ENCODE measurements at places on chromosomes 5 and 9.

DNA sequence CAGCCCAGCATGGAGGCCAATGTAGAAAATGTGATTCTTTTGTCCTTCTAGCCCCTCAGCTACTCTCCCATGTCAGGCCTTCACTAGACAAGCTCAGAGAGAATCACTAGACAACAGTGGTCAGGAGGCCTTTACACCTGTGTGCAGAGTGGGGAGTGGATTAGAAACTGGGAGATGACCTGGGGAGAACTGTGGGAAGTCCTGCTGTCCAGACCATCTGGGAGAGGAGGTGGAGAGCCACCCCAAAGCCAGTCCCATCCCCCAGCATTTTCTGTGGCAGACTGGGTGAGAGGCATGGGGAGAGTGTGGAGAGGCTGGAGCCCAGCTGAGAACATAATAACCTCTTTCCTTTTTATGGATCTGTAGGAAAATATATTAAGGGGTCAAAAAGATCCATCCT lies 452.0 kb upstream of the DMAC1 start:
- DNase-seq: no peak

DNA sequence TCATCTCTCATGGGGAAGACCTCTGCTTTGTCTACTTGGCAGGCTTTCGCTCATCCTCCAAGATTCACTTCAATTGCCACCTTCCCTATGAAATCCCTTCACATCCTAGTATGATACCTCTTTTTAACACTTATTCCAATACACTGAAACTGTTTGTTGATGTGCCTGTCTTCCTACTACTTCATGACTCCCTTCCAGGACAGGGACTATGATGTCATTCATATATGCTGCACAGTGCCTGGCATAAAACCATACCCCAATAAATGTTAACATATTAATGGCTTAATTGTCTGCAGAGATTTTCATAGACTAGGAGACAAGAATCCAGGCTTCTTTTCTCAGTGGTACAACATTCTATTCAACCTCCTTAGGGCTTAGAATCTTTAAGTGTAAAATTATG lies 215.5 kb downstream of the ZNF608 start:
- DNase-seq: no peak

DNA sequence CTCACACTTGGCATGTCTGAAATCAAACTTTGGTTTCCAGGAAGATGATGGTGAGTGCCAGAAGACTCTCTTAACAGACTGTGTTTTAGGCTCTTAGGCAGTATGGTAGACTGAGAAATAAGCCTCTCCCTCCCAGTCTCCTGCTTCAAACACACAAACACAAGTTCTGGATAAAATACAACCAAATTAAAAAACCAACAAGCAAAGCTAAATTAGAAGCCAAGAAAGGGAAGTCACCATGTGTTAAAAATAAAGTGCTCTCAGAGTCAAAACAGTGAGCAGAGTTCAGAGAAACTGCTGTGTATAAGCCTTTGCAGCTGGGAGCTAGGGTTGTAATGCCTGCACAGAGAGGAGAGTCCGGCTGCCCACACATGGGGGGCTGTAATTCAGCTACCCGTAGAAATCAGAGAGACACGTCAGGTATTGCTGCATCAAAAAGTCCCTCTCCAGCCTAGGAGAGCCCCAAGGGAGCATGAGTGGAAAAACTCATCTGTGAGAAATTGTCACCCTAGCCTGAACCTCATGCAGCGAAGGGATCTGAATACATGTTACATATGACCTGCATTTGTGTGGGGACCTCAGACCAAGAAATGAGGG lies 62.6 kb downstream of the ANGPTL2 start:
- DNase-seq: no peak

DNA sequence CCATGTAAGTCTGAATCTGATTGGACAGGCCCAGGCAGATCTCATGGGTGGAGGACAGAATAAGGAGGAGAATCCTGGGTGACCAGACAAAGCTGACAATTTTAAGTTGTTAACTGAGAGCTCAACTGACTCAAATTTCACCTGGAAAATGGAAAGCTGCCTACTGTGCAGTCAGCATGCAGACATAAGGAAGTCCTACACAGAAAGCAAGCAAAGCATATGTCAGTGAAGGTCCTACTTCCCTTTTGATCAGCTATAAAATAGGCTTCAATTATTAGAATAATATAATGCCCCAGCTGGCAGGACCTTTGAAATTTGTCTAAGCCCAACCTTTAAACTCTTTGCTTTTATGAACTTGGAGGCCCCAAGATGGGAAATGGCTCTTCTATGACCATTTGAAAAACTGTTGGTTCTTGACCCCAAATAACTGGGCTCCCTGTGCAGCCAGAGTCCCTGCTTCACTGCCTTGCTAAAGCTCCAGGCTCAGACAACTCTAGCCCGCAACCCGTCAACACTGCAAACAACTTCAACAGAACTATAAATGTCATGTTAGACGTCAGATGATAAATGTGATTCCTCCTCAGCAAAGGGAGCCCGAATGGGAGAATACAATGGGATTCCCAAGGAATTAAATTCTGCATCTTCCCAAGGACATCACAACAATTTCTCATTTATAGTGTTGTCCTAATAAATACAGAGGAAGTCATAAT lies 118.9 kb upstream of the ADRA1B start:
- no peak for DNase-seq

DNA sequence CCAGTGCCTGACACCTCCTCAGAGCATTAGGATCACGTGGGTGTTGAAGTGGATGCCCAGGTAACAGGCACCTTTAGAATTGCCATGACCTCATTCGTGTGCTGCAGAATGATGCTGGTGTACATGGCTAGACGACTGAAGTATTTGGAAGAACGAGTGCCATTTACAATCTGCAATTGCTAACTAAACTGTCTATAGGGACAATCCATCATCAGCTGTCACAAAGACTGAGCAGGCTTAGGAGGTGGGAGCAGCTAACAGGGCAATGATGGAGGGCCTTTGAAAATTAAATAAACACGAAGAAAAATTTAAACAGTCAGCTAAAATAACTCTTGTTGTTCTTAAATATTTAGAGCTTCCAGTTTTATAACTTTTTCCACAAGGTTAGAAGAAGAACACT lies 375.8 kb downstream of the GADD45G start:
- no peak for DNase-seq

DNA sequence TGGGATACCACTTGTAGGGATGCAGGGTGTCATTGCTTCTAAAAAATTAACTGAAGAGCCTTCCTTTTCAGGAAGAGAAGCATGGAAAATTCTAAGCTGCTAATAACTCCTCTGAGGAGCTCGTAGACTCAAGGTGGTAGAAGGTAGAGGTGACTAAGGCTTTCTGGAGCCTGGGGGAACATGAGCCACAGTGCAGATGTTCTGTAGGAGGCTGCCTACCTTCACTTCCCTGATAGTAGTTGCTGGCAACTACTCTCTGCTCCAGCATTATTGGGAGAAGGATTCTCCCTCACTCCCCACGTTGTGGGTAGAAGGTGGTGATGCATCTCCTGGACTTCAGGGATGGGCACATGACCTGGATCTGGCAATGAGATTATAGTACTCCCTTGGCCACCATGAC lies 86.7 kb upstream of the STARD4 start:
- no peak for DNase-seq

DNA sequence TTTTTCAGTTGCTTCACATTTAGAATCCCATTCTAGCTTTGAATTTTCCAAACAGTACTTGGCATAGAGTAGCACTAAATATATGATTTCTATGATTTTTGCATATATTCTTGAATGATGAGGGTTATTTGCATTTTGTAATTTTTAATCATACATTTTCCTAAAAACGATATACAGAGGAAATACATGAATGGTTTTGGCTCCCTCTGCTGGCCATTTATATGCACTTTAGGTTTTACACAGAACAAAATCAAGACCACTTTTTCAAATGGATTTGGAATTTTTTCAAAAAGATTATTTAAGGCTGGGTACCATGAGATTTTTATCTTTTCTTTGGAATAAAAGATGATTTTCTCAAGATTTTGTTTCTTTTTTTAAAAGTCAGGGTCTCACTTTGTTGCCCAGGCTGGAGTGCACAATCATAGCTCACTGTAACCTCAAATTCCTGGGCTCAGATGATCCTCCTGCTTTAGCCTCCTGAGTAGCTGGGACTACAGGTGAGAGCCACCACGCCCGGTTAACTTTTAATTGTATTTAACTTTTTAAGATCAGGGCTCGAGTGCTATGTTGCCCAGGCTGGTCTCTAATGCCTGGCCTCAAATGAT lies 16.7 kb upstream of the COMMD10 start:
- no peak for DNase-seq

- DNase-seq: no peak
Observed at GRCh38 chr9:89661956-89662717, 57.3 kb downstream of the GADD45G start.

DNA sequence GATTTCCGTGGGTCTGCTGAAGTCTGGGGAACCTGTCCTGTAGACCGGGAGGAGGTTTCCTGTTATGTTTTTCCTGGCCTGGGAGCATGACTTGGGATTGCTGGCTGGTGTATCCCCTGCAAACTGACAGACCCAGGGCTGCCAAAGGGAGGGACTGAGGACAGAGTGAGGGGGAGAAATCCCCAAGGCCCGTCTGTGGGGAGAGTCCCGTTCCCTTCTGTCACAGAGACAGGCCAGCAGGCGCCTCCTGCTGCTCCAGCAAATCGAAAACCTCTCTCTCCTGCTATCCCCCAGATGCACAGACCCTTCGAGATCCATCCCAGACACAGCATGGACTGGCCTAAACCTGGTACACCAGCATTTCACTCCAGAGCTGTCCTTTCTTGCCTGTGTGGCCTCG lies 56.2 kb upstream of the ALDH1B1 start:
- no peak for DNase-seq
